ENCODE measurements at places on chromosomes 7 and 10. TPM values are rescaled to one million over a fixed set of nuclear protein-coding genes. Genes with fewer than 3 reads are reported as not detected.

HDAC9 gene
- total RNA-seq: 0.22 TPM

AGMO gene
- not detected for total RNA-seq

FASTK gene
- total RNA-seq: 76.4 TPM

MKX gene
- 0.04 TPM for total RNA-seq

ST8SIA6 gene
- 0.20 TPM for total RNA-seq

ACSL5 gene
- total RNA-seq: 63.7 TPM

KCND2 gene
- not detected for total RNA-seq

AGAP4 gene
- 32.3 TPM for total RNA-seq

CCDC172 gene
- not detected for total RNA-seq

NPY gene
- not detected for total RNA-seq

ACADSB gene
- total RNA-seq: 25.1 TPM

EIF5AL1 gene
- 0.37 TPM for total RNA-seq

MINPP1 gene
- total RNA-seq: 8.6 TPM

PCDH15 gene
- total RNA-seq: not detected

TET1 gene
- total RNA-seq: 3.0 TPM

TBL2 gene
- total RNA-seq: 28.2 TPM

ZFAND2A gene
- 23.3 TPM for total RNA-seq

HSPA12A gene
- not detected for total RNA-seq

PIP gene
- not detected for total RNA-seq

CLCN1 gene
- total RNA-seq: 0.06 TPM

SPDYE2B gene
- total RNA-seq: not detected

UBN2 gene
- total RNA-seq: 9.5 TPM

GOLGA7B gene
- total RNA-seq: 12.2 TPM

LRRTM3 gene
- not detected for total RNA-seq

AMPH gene
- not detected for total RNA-seq

GRID2IP gene
- total RNA-seq: 0.07 TPM

All from activated CD4-positive, alpha-beta T cell treated with anti-CD3 and anti-CD28 coated beads, Interleukin-2, amount 10 ng/mL, durations not matched to agents 7 days and 5 days (primary cell).